Upper lobe of right lung (tissue), 1 donor: ENCODE measurements at places on chromosomes 3 and 15. TPM values are rescaled to one million over a fixed set of nuclear protein-coding genes. Genes with fewer than 3 reads are reported as not detected.

Gene GOLGA8J
- total RNA-seq: not detected

Gene NTRK3
- 2.8 TPM for total RNA-seq

Gene AADACL2
- total RNA-seq: not detected

Gene CD276
- total RNA-seq: 60.8 TPM

Gene CYP1A2
- 0.32 TPM for total RNA-seq

Gene GOLGA8K
- 2.1 TPM for total RNA-seq

Gene FES
- 48.0 TPM for total RNA-seq

Gene USP3
- 62.5 TPM for total RNA-seq

Gene PAQR5
- 37.9 TPM for total RNA-seq

DNA sequence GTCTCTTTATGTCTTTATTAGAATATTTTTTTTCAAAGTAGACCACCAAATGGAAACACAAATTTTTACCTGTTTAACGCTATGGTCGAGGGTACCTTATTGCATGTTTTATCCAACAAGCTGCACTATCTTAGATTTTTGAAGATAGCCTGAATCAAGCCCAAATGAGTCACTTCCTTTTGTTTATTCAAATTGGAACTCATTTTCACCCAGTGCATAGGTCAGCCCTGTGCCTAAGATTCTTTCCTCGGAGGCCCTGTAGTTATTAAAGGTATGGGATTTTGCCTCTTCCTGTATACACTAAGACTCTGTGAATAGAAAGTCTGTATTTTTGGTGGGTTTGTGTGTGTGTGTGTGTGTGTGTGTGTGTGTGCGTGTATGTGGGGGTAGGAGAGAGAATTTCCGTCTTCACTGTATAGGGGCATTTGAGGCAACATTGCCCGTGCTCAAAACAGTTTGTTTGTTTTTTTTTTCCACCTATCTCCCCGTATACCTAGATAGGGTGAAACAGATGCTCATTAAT, 358.0 kb upstream of the CADM2 start:
- no peak overlapping the region for H3K27ac ChIP-seq
- no peaks in the 10 kb centered on the region for H3K4me1 ChIP-seq
- H3K4me3 ChIP-seq: no peak overlapping the region
- no peaks in the 10 kb centered on the region for H3K36me3 ChIP-seq
- DNase-seq: no peak

- no peaks in the 10 kb centered on the region for H3K36me3 ChIP-seq
- no peak overlapping the region for H3K27ac ChIP-seq
- H3K27me3 ChIP-seq: no peaks in the 10 kb centered on the region
- no peak overlapping the region for H3K4me3 ChIP-seq
Observed at GRCh38 chr3:70242297-70242882, 70.0 kb downstream of the MDFIC2 start.

DNA sequence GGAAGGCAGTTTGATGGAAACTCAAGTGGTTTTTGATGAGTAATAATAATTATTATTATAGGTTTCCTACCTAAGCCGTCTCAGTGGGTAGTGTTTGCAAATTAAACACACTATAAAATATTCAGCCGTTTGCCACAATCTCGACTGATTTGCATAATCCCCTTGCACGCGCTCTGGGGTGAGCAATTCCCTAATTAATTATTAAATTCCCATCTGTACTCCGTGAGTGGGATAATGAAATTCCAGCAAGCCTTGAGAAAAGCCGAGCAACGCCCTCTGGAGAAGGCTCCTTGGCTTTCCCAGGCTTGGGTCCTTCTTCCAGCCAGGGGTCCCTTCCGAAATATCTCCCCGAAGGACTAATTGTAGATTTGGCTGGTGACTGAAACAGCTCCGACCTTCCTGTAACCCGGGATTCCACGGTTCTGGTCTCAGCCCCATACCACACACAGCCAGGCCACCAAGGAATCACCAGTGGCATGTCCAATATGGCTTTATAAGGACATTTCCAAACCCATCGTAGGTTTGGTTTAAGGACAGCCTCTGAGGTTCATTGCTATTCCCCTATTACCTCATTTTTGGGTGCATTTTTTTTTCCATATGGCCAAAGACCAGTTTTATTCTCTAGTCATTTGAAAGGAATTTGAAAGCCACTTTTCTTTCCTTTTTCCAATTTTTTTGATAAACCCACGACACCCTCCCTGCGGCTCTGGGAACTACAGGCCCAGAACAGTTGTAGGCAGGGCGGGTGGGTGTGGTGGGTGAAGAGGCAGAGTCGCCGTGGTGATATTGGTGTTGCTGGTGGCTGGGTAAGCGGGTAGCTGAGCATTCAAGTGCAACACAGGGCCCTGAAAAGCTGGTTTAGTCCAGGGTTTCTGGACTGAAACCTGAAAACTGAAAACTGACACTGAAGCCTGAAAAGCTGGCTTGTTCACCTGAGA, 33.2 kb upstream of the RGMA start:
- DNase-seq: no peak
- no peak overlapping the region for H3K27ac ChIP-seq
- H3K4me1 ChIP-seq: no peaks in the 10 kb centered on the region
- H3K4me3 ChIP-seq: no peak overlapping the region

DNA sequence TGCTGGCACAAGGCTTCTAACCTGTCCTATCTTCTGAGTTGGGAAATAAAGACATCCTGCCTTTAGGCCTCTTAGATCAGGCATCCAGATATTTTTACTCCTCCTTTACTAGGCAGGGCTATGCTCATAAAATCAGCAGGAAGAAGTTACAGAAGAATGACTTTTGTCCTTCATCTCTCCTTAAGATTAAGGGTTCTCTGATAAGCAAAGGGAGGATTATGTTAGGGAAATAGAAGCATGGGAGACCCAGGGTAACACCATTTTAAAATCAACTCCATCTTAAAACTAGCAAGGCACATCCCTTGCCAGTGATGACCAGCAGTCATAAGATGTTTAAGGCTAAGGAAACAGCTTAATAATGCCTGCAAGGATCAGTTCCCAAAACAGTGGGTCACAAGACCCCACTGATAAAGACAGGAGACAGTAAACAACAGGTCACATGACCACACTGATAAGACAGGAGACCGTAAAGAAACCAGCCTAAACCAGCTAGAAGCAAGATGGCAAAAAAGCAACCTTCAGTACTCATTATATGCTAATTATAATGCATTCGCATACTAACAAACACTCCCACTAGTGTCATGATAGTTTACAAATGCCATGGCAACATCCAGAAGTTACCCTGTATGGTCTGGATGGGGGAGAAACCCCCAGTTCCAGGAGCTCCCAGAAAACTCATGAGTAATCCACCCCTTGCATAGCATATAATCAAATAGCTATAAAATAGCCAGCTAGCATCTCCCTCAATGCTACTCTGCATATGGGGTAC, 14.5 kb upstream of the EHHADH start:
- H3K4me3 ChIP-seq: no peak overlapping the region
- no peak overlapping the region for H3K27ac ChIP-seq
- DNase-seq: no peak
- H3K4me1 ChIP-seq: no peaks in the 10 kb centered on the region
- peaks cover 8% of the 10 kb centered on the region for H3K27me3 ChIP-seq

DNA sequence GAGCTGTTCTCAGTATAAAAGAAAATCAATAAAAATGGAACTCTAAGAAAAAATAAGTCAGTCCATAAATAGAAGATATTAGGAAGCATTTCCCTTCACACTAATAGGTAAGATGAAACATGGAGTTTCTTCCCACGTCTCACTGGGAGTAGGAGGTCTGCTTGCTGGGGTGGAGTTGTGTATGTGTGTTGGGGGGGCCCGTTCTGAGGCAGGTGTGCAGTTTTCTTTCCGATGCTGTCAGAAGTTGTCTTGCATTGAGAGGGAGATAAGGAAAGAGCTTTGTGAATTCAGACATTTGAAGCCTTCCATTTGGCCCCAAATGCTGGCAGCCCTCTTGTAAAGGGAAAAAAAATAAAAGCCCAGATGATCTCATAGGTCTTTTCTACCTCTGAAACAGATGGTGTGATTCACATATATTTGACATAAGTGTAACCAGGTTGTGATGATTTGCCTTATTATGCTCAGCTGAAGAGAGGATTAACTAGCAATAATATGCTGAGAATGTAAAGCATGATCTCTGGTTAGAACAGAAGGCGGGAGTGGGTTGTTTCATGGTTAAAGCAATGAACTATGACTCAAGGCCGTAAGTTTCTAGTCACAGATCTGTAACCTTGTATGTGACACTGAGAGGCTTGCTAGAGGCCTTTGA, 8.8 kb downstream of the RASGRP1 start:
- H3K4me3 ChIP-seq: no peak overlapping the region
- H3K27me3 ChIP-seq: no peaks in the 10 kb centered on the region
- H3K27ac ChIP-seq: no peak overlapping the region
- no peaks in the 10 kb centered on the region for H3K36me3 ChIP-seq

DNA sequence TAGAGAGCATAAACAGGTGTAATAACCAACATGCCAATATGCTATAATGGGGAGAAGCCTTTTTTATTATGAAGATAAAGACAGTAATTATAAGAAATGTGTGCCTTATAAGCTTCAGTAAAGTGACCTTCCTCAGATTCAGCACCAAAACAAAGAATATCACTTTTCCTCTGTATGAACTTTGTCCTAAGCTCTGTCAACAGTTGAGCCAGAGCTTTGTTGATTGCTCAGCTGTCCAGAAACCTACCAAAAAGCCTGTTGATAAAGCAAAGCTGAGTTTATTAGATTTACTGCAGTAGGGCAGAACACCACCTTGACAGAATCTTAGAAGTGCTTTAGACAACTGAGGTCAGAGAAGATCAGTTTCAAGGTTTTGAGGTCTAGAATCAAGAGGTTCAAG, 635.3 kb downstream of the EDEM1 start:
- no peaks in the 10 kb centered on the region for H3K27me3 ChIP-seq
- H3K4me3 ChIP-seq: no peak overlapping the region
- no peak overlapping the region for H3K27ac ChIP-seq
- H3K4me1 ChIP-seq: no peaks in the 10 kb centered on the region
- DNase-seq: no peak
- no peaks in the 10 kb centered on the region for H3K36me3 ChIP-seq

DNA sequence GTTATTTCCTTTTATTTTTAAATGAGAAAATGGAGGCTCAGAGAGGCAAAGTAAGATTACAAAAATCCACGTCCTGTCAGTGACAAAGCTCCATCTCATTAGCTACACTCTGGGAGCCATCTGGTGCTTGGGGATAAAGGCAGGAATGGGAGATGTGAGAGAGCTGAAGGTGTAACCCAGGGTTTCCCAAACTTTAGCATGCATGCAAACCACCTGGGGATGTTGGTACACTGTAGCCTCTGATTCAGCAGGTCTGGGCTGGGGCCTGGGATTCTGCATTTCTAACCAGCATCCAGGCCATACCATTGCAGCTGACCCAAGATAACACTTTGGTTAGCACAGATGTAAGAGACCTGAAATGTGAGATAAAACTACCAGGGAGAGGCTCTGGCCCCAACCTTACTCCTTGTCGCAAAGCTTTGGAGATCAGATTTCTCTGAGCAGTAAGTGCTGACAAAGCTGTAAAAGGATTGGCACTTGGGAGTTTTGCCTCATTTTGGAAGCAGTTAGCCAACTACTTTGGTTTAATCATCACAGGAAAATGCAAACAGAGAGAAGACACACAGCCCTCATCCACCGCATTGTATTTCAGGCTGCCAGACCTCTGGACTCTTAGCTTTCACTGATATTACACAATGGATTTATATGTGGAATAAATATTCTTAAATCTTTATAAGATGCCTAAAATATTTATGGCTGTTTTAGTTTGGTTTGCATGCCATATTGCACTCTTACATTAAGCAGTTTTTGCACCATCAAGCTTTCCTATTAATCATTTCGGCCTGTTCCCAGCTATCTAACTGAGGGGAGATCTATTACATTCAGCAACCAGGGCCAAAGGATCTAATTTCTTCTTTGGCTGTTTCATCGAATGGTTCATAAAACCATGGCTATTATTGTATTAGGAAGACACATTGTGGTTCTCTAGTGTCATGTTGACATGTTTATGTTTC, 263.0 kb downstream of the EBLN2 start:
- no peak for DNase-seq
- H3K36me3 ChIP-seq: no peaks in the 10 kb centered on the region
- H3K4me3 ChIP-seq: no peak overlapping the region
- H3K4me1 ChIP-seq: no peaks in the 10 kb centered on the region
- no peaks in the 10 kb centered on the region for H3K27me3 ChIP-seq

DNA sequence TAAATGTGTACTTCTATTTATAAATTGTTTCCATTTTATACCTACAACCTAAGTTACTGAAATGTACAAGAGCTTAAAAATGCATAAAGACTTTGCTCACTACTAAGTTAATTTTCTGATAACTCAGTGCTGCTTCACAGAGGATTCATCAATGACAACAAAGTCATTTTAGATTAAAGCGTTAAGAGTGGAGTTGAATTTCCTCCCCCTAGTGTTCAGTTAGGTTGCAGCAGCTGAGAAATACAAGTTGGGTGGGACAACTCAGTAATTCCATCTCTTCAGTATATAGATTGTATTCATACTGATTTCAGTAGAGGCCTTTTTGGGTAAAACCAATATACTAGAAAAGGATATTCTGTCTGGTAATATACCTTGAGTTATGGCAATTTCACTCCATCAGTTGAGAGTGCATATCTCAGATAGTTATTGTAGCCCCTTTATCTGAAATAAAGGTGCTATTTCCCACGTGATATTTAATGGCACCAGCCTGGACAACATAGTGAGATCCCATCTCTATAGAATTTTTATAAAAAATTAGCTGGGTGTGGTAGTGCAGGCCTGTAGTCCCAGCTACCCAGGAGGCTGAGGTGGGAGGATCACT, 6.9 kb upstream of the RPL35A start:
- no peak for DNase-seq
- H3K4me3 ChIP-seq: no peak overlapping the region
- H3K27ac ChIP-seq: no peak overlapping the region
- H3K36me3 ChIP-seq: no peaks in the 10 kb centered on the region
- no peaks in the 10 kb centered on the region for H3K4me1 ChIP-seq
- H3K27me3 ChIP-seq: no peaks in the 10 kb centered on the region

DNA sequence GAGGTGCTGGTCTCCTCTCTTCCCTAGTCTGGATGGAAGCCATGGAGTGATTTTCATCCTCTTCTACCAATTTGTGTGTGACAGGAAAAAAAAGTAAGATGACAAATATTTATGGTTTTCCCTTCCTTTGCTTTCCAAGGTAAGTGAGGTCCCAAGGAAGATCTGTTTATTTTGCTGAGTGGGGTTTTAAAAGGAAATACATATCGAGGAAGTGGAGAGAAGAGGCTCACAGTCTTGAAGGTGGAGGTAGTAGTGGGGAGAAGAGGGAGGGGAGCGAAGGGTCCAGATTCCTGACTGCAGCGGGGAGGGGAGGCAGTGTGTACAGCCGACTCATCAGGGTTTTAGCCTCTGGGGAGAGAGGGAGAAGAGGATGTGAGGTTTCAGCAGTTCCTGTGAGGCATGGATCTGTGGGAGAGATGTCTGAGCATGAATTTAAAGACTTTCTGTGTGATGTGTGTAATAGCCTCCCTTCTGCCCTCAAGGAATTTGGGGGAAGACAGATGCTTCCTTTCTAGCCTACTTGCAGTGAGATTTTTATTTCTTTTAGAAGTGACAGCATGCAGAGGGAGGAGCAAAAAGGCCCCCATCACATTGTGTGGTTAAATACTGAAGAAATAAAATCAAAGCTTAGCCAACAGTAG, 272.4 kb downstream of the THRB start:
- H3K4me1 ChIP-seq: peaks cover 14% of the 10 kb centered on the region
- DNase-seq: no peak
- H3K27me3 ChIP-seq: no peaks in the 10 kb centered on the region
- no peaks in the 10 kb centered on the region for H3K36me3 ChIP-seq
- no peak overlapping the region for H3K27ac ChIP-seq
